ENCODE measurements at places on chromosomes 7 and 10. TPM values are rescaled to one million over a fixed set of nuclear protein-coding genes. Genes with fewer than 3 reads are reported as not detected.

DNA sequence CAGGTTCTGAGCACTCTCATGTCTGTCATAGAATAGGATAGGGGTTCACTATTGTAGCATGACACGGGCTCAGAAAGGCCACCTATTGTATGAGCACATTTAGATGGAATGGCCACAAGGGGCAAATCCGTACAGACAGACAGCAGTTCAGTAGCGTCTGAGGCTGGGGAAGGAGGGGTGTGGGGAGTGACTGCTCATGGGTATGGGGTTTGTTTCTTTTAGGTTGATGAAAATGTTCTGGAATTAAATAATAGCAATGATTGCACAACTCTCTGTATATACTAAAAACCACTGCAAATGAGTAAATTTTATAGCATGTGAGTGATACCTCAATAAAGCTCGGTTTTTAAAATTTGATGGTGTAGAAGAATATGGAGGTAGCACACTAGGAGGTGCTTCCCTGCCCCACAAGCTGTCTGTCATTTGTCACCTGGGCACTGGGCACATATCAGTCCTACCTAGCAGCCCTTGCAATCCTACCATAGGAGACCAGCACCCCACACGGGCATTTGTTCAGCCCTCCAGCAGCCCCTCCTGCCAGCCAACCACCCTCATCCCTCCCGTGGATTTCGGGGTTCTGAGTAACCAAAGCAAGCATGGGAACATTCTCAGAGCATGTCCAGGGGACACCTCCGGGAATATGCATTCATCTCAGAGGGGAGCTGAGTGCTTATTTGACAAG lies 35.2 kb downstream of the KCNMA1 start:
- no peak for DNase-seq

DNA sequence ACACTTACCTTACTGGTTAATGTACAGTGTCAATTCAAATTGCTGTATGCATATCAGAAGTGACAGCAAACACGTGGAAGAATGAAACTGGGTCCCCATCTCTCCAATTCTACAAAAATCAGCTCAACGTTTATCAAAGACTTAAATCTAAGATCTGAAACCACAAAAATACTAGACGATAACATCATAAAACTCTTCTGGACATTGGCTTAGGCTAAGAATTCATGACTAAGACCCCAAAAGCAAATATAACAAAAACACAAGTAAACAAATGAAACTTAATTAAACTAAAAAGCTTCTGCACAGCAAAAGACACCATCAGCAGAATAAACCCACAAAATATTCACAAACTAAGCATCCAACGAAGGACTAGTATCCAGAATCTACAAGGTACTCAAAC lies 35.9 kb upstream of the PFKP start:
- DNase-seq, result no peak

- peak; percentile 15 for DNase-seq
Observed at GRCh38 chr10:29470355-29470705, 164.4 kb downstream of the SVIL start.

- DNase-seq, result peak; percentile 71
Observed at GRCh38 chr10:119199231-119199992, 8.0 kb upstream of the GRK5 start.

- no peak for DNase-seq
Observed at GRCh38 chr7:130441408-130441869, 623 bp upstream of the CEP41 start.

- DNase-seq, result no peak
Observed at GRCh38 chr10:45058992-45059561, 58.4 kb downstream of the ZNF22 start.

Gene CNNM1
- 1.2 TPM for total RNA-seq

Gene FKBP6
- not detected for total RNA-seq

Gene MEST
- total RNA-seq, result 5.6 TPM

Gene MKI67
- total RNA-seq, result 0.70 TPM

Gene XRCC2
- total RNA-seq, result 0.79 TPM

Gene AKR1C3
- 1.1 TPM for total RNA-seq

Gene MACC1
- total RNA-seq, result 0.39 TPM

Measured in T-cell (primary cell).